ENCODE measurements at places on chromosomes 3 and 15. TPM values are rescaled to one million over a fixed set of nuclear protein-coding genes. Genes with fewer than 3 reads are reported as not detected.
A peak's percentile ranks its signal among the peaks of the same experiment; 100 is the strongest.

Gene OXTR
- 6.2 TPM for total RNA-seq

Gene ZNF80
- total RNA-seq = not detected

Gene TRANK1
- 29.8 TPM for total RNA-seq

Gene CCNB2
- total RNA-seq = 6.5 TPM

Gene FAM227B
- total RNA-seq = 6.2 TPM

Gene STXBP5L
- not detected for total RNA-seq

Gene GDPGP1
- total RNA-seq = 8.0 TPM

Gene XPC
- 52.1 TPM for total RNA-seq

Gene SI
- not detected for total RNA-seq

Gene CFAP44
- 5.8 TPM for total RNA-seq

Gene SMCO1
- total RNA-seq = not detected

GRCh38 chr3:185914911-185915629, 22.7 kb downstream of the TRA2B start:
- DNase-seq = no peak

DNA sequence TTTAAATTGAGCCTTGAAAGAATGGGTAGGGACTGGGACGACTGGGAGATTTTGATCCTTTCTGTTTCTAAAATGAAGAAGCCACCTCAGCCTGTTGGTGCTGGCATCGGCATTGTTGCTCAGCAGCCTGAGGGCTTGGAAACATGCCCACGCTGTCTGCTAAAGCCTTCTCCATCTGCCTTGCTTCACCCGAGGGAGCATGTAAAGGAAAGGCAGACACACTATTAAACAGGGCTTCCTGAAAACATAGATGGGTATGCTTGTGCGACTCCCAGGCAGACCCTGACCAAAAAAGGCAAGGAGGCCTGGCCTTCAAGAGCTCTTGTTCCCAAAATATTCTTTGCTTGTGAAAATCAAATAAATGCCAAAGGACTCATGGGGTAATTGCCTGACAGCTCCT, 84.2 kb upstream of the SLC4A7 start:
- DNase-seq = peak; percentile 83

DNA sequence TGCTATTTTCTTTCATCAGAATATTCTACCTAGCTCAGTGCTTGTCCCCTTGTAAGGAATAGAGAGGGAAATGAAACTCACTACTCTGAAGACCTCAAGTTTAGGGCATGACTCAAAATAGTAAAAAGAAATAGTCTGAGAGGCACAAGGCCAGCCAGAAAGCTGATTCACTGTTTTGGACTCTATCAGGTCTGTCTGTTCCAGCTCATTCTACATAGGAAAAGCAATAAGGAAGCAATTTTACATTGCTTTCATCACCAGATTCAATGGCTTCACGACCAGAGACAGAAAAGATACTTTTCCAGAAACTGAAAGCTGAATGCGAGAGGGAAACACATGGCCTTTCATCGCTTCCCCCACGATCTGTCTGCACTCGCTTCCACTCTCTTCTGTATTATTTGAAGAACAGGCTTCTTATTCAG, 276.0 kb downstream of the GBE1 start:
- DNase-seq = peak; percentile 50

DNA sequence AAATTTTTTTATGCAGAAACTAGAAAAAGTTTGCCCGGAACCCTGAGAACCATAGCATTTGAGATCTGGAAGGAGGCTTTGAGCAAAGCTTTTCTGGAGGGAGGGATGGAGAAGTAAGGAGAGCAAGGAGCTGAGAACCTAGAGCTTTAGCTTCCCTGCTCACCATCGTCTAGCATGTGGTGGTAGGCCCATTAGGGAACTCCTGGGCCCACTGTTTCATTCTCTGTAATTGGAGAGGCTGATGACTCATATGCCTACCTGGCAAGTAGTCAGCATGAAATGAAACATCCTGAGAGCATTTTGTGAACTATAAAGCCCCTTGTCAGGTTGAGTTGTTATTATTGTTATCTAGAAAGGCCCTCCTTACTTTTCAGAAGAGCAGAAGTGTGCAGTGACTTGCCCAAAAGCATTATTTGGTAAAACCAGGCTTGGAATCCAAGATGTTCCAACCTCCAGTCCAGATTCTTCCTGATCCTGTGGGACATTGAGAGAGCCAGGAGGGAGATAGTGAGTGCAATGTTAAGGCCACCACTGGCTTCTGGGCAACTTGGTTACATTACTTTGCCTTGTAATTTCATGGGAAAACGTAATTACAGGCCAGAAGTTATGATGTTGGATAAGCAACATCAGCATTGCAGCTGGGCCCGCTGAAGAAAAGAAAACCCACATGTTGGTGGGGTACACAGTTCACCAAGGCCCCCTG, 104.5 kb upstream of the BFSP2 start:
- no peak for DNase-seq

GRCh38 chr15:85129881-85130280, 148.2 kb downstream of the PDE8A start:
- DNase-seq = no peak

DNA sequence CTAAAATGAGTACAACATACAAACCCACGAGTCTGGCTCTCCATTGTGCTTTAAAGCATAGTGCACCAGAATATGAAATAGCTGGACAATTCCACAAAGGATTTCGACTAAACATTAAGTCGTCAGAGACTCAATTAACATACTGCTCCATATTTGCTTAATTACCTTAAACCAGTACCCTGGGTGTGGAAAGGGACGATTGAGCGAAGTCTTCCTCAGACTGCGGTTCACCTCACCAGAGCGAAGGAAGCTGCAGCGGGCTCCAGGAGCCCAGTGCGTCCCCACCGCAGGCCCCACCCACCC, 218 bp upstream of the TRPC1 start:
- no peak for DNase-seq

GRCh38 chr3:1131166-1131565, 38.3 kb downstream of the CNTN6 start:
- DNase-seq = no peak

DNA sequence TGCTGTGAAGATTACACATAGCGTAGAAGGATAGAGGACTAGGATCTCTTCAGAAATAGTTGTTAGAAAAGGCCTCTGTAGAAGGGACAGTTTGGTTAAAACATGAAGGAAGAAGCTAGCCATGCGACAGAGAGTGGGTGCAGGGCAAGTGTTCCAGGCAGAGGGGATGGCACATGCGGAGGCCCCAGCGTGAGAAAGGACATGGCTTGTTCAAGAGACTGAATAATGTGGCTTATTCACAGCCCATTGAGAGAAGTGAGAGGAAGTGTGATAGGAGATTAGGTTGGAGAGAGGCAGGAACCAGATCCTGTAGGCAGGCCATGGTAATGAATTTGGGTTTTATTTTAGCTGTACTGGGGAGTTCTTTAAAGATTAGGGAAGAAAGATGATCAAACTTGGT, 56.4 kb downstream of the NEO1 start:
- no peak for DNase-seq

DNA sequence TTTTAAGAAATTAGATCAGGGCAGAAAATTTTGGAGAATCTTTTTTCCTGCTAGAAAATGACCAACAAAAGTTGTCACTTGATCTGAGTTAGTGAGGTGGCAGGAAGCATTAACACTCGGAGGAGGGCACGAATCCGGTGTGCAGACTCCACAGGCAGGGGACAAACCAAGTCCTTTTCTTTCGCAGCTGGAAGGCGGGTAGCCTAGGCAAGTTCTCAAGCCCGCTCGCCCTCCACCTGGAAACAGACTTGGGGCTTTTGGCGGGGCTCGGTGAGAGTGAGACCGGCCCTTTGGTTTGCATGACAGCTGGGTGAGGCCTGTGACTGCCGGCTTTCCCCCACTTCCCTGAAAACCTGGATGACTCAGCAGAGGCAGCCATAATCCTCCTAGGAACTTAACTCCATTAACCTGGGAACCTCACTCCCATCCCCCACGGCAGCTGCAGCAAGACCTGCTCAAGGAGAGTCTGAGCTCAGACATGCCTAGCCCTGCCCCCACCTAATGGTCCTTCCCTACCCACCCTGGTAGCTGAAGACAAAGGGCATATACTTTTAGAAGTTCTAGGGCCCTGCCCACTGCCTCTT, 134.8 kb downstream of the MFSD1 start:
- no peak for DNase-seq

DNA sequence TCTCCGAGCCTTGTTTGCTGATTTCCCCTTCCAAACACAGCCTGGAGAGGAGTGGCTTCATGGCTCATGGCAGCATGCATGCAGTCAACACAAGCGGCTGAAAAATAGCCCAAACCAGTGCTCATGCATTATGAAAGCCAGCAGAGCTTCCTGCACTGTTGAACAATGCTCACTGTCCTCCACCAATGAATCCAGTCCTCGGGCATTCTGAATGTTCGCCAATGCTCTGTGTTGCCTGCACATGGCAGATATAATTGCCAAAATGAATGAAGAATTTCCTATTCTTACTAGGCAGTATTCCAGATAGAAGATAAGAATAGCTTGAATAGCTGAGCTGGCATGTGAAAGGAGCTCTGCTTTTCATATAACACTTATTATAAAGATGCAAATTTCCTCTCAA, 252.7 kb downstream of the ROBO1 start:
- no peak for DNase-seq

- DNase-seq = peak; percentile 89
These were observed 54.5 kb upstream of the GATA2 start for GRCh38 chr3:128547368-128547987.

DNA sequence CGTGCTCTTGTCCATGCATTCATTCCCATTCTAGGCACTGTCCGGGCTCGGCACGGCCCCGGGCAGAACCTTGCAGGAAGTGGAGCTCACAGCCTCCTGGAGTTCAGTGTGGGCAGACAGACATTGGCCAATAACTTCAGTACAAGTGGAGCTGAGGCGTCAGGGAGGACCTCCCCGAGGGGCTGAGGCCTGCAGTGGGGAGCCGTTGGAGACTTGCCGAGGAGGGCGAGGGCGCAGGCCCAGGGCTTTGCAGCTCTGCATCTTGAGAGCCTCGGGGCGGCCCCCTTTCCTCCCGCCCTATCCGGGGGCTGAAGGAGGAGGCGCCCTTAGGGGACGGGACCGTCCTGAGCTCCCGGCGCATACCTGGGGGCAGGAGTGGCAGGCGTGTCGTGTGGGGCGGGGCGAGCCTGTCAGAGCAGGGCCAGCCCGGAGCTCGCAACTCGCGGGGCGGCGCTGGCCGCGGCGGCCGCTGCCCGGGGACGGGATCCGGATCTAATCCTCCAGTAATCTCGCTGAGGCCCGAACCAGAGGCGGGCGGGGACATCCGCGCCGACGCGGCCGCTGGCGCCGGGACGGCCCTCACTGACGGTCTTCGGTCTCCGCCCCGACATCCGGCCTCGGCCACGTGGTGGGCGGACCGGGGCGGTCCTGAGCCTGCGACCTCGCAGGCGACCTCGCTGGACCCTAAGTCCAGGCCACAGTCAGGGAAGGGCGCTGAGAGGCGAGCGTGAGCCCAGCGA, at the start of gene ACY1:
Gene ACY1 (plus strand): TSS at position 698 of the 740 bp plus-strand sequence. CDS start 530 bp downstream, outside the sequence.
- peak; percentile 100 for DNase-seq

All from osteoblast (primary cell).